ENCODE measurements at places on chromosomes 4 and X.
A peak's percentile ranks its signal among the peaks of the same experiment; 100 is the strongest.

- no peak for DNase-seq
Observed at GRCh38 chr4:651884-652642, 22.0 kb downstream of the ATP5ME start.

GRCh38 chr4:102612824-102613366 lies 111.7 kb downstream of the NFKB1 start:
- DNase-seq = no peak

- peak; percentile 23 for DNase-seq
Observed at GRCh38 chr4:125789023-125789422, 474.3 kb downstream of the FAT4 start.

DNA sequence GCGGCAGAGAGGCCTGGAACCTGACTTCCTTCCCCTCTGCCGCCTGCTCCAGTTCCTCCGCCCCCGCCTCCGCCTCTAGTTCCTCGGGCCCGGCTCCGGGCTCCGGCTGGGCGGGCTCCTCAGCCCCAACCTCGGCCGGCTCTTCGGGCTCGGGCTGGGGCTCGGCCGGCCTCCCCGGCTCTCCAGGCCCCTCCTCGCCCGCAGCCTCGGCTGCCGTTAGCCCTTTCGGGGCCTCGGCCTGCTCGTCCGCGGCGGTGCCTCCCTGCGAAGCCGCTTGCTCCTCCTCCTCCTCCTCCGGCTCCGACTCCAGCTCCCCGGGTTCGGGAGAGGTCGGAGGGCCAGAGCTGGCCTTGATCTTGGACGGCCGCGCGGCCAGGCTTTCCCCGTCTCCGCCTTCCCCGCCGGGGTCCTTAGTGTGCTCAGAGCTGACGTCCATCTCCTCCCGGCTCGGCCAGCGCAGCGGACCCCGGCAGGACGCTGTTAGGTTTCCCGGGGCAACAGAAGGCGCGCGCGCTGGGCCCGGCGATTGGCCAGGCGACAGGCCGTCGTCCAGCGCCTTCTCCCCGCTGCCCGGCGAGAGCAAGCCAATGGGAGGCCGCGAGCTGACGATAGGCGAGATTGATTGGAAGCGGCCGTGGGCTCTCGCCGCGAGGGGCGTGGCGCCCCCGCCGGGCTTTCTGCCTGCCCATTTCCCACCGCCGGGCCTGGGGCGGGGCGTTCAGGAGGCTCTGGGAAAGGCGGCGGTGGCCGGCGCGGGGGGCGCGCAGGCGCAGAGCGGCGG lies 479 bp upstream of the TADA2B start:
- peak; percentile 94 for DNase-seq

GRCh38 chrX:68895341-68895755 lies 66.5 kb downstream of the EFNB1 start:
- DNase-seq = no peak

DNA sequence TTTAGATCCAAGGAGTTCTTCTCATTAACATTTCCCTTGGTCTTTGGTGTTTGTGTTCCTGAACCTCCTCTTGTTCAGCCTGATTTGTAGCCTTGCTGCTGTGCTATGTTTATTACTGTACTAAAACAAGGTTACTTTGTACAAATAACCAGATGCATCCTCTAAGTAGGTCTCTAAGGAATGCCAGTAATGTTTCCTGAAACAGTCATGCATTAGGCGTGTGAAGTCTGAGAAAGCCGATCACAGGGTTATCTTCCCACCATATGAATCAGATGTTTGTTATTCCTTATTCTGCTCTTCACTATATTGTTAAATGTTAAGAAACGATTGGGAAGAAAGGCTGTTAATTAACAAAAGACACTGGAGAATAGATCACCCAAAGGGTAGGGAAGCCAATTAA lies 66.9 kb downstream of the GALNTL6 start:
- DNase-seq = peak; percentile 36

- peak; percentile 60 for DNase-seq
Observed at GRCh38 chr4:102787096-102787881, 26.5 kb upstream of the MANBA start.

DNA sequence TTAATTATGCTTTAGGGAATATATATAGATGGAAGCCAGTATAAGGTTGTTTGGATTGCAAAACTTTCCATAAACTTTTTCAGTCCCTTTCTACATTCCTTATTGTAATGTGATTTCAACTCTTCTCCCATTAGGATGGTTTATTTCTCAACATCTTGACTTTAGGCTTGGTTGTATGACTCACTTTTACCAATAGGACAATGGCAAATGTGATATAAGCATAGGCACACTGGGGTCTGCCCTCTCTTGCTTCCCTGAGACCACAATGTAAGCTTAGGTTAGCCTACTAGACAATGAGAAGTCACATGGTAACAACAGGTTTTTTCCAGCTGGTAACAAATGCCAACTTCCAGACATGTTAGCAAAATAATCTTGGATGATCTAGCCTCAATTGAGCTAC lies 163.3 kb upstream of the RBPJ start:
- no peak for DNase-seq

- DNase-seq = no peak
Observed at GRCh38 chr4:26127851-26128337, 192.9 kb upstream of the RBPJ start.

DNA sequence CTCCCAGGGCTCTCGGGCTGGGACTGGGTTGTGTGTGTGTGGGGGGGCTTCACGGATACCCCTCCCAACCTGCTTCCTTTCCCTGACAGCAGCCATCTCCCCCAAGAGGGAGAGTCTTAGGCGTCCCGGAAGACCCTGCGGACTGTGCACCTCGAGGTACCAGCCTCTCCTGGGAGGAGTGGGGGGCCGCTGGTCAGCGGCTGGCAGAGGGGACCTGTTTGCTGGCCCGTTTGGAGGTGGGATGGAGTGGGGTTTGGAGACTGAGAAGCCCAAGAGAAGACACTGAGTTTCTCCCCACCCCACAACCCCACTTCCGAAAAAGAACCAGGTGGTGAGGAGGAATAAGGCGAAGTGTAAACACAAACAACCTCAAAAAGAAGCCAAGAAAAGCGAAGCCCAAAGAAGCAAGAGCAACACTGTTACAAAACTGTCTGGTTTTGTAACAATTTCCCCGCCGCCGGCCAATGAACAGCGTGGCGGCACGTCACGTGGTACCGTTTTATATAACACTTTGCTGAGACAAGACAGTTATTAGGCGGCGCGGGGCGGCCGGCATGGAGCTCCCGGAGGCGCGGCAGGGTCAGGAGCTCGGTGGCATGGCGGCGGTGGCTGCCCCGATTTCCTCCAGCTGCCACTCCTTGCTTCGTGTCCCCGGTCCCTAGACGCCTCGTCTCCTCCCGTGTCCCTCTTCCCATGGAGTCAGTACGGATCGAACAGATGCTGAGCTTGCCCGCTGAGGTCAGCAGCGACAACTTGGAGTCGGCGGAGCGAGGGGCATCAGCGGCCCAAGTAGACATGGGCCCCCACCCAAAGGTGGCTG lies at the start of gene LONRF3:
LONRF3 (plus strand) TSS at position 531 of the 820 bp plus-strand sequence; CDS start at position 694, 163 bp downstream.
- no peak for DNase-seq

GRCh38 chr4:7608046-7608445 lies 173.3 kb upstream of the PSAPL1 start:
- DNase-seq = no peak

GRCh38 chr4:54100595-54101189 lies 729 bp downstream of the GSX2 start:
- no peak for DNase-seq

DNA sequence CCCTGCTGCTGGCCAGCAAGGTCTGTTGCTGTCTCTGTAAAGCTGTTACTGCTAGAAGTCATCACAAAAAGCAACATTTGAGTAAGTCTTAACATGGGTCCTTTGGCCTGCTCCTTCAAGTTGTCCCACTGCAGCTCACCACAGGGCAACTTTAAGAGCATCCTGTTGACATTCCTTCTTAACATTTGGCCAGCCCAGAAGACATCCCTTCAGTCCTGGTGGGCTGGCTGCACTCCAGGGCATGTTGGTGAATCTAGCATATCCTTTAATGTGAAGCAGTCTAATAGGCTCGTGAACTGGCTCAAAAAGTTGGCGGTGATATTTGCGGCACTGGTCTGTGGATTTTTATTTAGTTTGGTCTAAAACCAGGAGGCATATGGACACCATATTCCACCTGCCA lies 92.2 kb upstream of the MAML3 start:
- DNase-seq = no peak

GRCh38 chr4:147174591-147174990 lies 228.9 kb upstream of the TTC29 start:
- DNase-seq = no peak

- DNase-seq = no peak
Observed at GRCh38 chr4:155837203-155837796, 28.8 kb downstream of the ASIC5 start.

DNA sequence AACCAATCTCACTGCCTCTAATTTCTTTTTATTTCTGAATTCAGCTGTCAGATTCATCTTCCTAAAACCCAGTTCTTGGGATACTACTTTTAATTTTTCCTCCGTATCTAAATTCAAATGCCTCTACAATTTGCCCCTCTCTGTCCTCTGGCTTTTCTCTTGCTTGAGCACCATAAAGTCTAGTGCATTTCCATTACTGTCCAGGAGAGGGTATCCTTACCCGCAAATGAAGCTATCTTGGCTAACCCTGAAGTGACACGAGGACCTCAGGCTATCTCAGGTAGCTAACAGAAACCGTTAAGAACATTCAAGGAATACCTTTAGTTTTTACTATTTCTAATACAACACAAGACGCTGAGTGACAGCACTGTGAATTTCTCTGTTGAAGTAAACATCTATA lies 49.4 kb upstream of the PRR32 start:
- DNase-seq = no peak

DNA sequence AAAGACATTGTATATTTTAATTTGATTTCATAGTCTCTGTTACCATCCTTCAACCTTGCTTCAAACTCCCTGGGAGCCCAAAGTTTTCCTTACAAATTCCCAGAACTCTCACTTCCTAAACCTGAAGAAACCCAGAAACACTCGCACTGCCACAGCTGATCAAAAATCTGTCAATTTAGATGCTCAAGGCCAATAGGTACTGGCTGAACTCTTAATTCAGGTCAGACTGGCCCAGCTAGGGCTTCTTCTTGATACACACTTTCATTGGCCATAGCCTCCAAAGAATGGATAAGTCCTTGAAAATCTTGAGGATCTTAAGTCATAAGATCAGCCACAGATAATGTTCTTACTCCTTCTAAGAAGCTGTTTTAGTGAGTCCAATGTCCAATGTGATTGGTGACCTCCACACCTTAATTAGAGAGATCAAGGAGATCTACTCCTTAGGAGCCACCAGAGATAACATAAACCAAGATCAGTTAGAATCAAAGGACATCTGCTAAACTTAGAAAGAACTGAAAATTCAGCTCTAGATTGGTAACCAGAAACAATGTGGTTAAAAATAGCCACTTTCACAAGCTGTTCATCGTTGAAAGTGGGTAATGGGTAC lies 51.5 kb downstream of the ACSL4 start:
- no peak for DNase-seq

- no peak for DNase-seq
Observed at GRCh38 chr4:80948995-80949394, 81.5 kb upstream of the BMP3 start.

DNA sequence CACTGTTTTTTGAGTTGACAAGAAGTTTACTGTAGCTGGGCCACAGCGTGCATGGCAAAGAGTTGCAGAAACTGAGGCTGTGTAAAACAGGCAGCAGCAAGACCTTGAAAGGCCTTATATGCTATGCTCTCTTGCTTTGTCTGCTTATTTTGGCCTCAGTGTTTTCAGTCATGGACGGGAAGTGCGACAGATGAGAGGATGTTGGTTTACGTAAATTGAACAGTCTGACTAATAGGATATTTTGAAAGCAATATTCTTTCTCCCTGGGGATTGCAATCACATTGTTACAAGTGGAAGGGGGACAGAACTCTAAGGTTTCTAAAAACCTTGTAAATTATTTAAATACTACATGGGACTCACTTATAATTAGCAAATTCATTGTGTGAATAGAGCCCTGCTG lies 32.2 kb upstream of the MAGEA10 start:
- DNase-seq = no peak

GRCh38 chr4:8779490-8779932 lies 92.1 kb downstream of the HMX1 start:
- no peak for DNase-seq

DNA sequence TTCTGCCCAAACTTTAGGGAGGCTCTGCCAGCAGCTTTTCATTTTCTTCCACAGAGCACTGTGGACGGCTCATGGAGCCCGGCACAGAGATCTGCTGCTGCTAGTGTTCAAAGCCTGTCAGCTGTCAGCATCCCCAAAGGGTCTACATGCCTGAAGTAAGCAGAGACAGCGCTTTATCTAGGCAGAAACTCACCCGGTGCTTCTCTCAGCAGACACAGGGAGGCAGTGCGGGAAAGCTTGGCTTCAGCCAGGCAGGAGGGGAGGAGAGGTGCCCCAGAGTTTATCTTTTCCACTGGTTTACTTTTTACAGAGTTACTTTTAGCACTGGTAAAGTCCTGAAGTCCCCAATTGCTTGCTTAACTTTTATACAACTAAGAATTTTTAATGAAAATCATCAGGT lies 339.3 kb downstream of the NKX6-1 start:
- no peak for DNase-seq

- DNase-seq = no peak
Observed at GRCh38 chr4:26141051-26141721, 179.6 kb upstream of the RBPJ start.

DNA sequence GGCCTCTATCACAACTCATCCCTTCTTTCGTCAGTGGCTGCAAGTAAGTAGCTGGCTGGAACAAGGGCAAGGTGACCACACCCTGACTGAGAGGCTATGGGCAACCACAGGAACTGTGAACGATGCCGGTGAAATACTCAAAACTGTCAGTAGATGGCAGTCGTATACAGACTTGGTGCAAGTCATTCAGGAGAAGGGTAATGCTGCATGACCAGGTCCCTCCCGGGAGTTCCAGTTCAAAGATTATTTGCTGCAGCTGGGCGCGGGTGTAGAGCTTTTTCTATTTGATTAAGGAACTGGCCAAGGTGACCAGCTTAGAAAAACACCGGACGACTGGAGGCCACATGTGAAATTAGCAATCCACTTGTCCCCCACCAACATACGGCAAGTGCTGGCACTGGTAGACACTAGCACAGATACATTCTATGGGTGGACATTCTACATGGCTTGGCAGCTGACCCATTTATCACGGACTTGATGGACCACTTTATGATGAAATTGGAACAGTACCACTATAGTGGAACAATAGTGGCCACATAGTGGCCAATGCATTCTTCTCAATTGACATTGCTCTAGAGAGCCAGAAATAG lies 726.6 kb downstream of the TRAM1L1 start:
- peak; percentile 27 for DNase-seq

GRCh38 chr4:105002278-105002677 lies 144.4 kb upstream of the TET2 start:
- DNase-seq = no peak
